ENCODE measurements at places on chromosomes 16 and 17.

GRCh38 chr17:34710226-34710625, 130.8 kb downstream of the TMEM132E start:
- DNase-seq = no peak

DNA sequence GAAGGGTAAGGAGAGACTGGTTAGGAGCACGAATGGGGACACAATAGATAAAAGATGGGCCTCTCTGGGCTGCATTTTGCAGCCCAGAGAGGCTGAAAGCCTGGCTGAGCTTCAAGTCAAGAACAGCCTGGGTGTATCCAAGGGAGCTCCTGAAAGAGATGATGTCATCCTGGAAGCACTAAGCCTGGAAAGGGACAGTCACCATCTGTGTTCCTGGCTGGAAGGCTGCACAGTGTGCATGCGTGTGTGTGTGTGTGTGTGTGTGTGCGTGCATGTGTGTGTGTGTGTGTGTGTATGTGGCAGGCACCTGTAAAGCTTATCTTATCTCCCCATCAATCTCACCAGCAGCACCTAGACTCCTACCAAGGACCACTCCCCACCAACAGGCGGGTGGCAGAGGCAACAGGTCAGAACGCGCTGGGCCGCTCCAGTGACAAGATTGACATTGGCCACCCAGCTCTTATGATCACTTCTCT, 44.1 kb downstream of the COG7 start:
- no peak for DNase-seq

- no peak for DNase-seq
These were observed 1.1 kb downstream of the PLLP start for GRCh38 chr16:57283214-57283958.

GRCh38 chr17:3963237-3964201, 718 bp downstream of the ATP2A3 start:
- DNase-seq = no peak

- no peak for DNase-seq
These were observed 84.4 kb upstream of the NKD1 start for GRCh38 chr16:50463581-50464324.

- DNase-seq = no peak
These were observed 21.2 kb downstream of the CDC42EP4 start for GRCh38 chr17:73290399-73291259.

- DNase-seq = no peak
These were observed 17.4 kb upstream of the PHOSPHO1 start for GRCh38 chr17:49247944-49248343.

Data from NCI-H2081 treated with DMSO at 0.1 percent for 48 hours (cell line).